ENCODE measurements at places on chromosomes 12 and 14. TPM values are rescaled to one million over a fixed set of nuclear protein-coding genes. Genes with fewer than 3 reads are reported as not detected.

Gene AMDHD1
- polyA plus RNA-seq, result 0.67 TPM

Gene MGST1
- 37.5 TPM for polyA plus RNA-seq

Gene CSRP2
- 54.9 TPM for polyA plus RNA-seq

Gene C12orf42
- polyA plus RNA-seq, result 46.8 TPM

Data from testis (tissue), 5 donors.